ENCODE measurements at places on chromosomes 1 and 21. TPM values are rescaled to one million over a fixed set of nuclear protein-coding genes. Genes with fewer than 3 reads are reported as not detected.

ALDH4A1 gene
- total RNA-seq: 9.5 TPM

PGLYRP3 gene
- total RNA-seq: not detected

HSD3B2 gene
- not detected for total RNA-seq

ATP6V1G3 gene
- total RNA-seq: not detected

GPR137B gene
- 8.3 TPM for total RNA-seq

ZNF124 gene
- 23.5 TPM for total RNA-seq

DNA sequence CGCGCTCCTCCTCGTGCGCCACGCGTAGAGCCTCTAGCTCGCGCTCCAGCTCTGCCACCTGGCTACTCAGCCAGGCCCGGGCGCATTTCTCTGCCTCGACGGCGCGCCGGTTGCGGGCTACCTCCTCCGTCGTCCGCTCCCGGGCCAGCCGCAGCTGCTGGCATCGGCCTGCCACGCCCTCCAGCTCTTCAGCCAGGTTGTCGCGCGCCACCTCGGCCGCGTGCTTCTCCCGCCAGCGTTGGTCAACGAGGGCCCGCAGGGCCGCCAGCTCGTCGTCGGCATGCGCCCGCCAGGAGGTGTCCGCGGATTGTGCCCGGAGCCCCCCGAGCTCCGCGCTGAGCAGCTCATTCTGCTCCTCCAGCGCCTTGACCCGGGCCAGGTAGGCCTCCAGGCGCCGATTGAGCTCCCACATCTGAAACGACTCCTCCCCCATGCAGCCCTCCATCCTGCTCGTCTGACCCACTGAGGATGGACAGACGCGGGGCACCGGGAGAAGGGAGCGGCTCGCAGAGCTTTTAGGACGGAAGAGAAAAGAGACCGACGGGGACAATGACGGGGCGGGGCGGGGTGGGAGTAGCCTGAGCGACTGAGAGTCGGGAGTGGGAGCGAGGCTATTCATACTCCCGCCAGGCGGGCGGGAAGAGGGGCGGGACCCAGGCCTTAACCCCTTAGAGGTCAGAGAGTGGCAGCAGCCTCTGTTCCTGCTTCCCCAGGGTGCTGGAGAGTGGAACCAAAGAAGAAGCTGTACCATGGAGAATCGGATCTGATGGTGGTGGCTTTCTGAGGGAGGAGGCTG lies at the start of gene NES:
TSS of gene NES (minus strand) at position 588 of the 796 bp plus-strand sequence. CDS start at position 445, 143 bp downstream.
- DNase-seq: no peak
- H3K4me3 ChIP-seq: peak within 1 kb of the TSS; percentile 26
- H3K36me3 ChIP-seq: no peaks in the 10 kb centered on the region

- DNase-seq: no peak
- H3K36me3 ChIP-seq: no peaks in the 10 kb centered on the region
- no peaks in the 10 kb centered on the region for H3K27me3 ChIP-seq
- no peaks in the 10 kb centered on the region for H3K4me1 ChIP-seq
- H3K4me3 ChIP-seq: no peak overlapping the region
- H3K27ac ChIP-seq: no peak overlapping the region
Measured at GRCh38 chr1:176815621-176816020, 348.9 kb downstream of the ASTN1 start.

DNA sequence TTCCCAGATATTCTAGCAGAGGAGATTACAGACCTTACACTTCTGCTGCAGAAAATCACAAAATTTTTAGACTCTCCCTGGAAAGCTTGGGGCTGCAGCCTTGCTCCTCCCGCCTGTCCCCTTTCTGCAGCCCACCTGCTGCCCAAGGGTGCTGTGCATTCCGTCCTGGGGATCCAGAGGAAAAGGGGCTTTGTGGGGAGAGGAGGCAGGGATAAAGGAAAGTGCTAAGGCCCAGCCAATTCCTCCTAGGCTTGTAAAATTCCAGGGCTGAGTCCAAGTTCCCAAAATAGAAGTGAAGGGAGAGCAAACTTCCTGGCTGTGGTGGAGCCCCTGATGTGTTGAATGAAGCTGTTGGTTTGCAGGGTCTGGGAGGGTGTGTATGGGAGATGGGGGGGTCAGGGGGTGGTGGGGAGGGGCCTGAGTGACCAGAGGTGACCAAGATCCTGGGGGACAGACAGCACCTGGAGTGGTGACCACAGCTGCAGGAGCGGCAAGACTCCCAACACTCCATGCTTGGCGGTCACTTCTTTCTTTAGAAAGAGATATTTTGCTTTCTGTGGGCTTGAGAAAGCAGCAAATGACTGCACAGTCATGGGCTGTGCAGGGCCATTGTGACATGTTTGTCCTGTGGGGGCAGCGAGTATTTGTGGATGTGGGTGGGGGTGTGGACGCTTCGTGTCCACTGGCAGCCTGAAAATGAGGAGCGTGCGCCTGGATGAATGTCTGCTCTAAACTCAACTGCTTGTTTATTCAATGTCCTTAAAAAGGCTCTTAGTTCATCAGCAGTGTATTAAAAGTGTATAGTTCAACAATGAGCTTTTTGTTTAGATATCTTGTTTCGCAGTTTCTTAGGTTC lies 68.4 kb downstream of the TLR5 start:
- no peaks in the 10 kb centered on the region for H3K27me3 ChIP-seq
- H3K27ac ChIP-seq: no peak overlapping the region
- H3K36me3 ChIP-seq: no peaks in the 10 kb centered on the region
- no peaks in the 10 kb centered on the region for H3K4me1 ChIP-seq
- no peak for DNase-seq

DNA sequence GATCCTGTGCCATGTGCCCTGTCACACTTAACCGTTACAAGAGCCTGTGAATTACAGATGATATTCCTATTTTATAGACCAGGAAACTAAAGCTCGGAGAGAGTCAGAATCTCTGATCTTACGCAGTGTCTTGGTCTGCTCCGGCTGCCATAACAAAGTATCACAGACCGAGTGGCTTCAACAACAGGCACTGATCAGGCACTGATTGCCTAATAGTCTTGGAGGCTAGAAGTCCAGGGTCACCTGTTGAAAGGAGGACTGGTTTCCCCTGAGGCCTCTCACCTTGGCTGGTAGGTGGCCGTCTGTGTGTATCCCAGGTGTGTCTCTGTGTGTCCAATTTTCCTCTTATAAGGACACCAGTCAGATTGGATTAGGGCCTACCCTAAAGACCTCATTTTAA lies 31.5 kb upstream of the KCNE2 start:
- H3K4me3 ChIP-seq: no peak overlapping the region
- no peak overlapping the region for H3K27ac ChIP-seq

DNA sequence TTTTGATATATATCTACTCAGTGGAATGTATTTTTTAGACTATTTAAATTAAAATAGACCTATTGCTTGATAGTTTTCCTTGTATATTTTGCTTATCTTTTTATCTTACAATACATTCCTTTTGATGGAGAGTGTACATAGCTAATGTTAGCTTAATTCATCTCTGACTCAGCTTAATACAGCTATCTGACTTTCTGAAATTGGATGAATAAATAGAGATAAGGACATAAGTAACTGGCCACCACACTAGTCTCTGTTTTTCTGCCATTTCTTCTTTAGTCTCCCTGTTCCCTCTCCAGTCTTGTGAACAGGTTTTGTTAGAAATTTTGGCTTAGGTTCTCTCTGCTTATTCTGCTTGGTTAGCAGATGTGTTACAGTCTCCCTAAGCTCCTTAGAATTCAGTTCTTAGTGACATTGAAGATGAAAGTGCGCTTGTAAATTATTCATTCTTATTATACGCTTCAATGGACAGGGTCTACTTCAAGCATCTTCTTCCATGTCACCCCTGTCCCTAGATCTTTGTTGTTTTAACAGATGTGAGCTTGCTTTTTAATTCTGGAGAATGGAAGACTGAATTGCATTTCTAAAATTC lies 59.6 kb downstream of the XPR1 start:
- H3K36me3 ChIP-seq: no peaks in the 10 kb centered on the region
- H3K27ac ChIP-seq: no peak overlapping the region
- no peaks in the 10 kb centered on the region for H3K4me1 ChIP-seq
- H3K27me3 ChIP-seq: no peaks in the 10 kb centered on the region

GRCh38 chr1:212974711-212975110 lies 24.4 kb downstream of the VASH2 start:
- no peak overlapping the region for H3K27ac ChIP-seq
- H3K4me3 ChIP-seq: no peak overlapping the region
- H3K4me1 ChIP-seq: no peaks in the 10 kb centered on the region
- DNase-seq: no peak
- no peaks in the 10 kb centered on the region for H3K27me3 ChIP-seq

GRCh38 chr21:37757606-37758376 lies 158.5 kb downstream of the KCNJ6 start:
- no peaks in the 10 kb centered on the region for H3K4me1 ChIP-seq
- no peak overlapping the region for H3K4me3 ChIP-seq
- no peaks in the 10 kb centered on the region for H3K36me3 ChIP-seq
- no peak for DNase-seq
- no peak overlapping the region for H3K27ac ChIP-seq

GRCh38 chr1:192158181-192158580 lies at the start of gene RGS18:
Gene RGS18 (plus strand): TSS chr1:192158462. CDS start chr1:192158638, 176 bp downstream.
- H3K36me3 ChIP-seq: no peaks in the 10 kb centered on the region
- H3K4me1 ChIP-seq: no peaks in the 10 kb centered on the region
- no peak within 1 kb of the TSS for H3K4me3 ChIP-seq
- H3K27ac ChIP-seq: no peak within 1 kb of the TSS
- DNase-seq: no peak
- H3K27me3 ChIP-seq: no peaks in the 10 kb centered on the region

DNA sequence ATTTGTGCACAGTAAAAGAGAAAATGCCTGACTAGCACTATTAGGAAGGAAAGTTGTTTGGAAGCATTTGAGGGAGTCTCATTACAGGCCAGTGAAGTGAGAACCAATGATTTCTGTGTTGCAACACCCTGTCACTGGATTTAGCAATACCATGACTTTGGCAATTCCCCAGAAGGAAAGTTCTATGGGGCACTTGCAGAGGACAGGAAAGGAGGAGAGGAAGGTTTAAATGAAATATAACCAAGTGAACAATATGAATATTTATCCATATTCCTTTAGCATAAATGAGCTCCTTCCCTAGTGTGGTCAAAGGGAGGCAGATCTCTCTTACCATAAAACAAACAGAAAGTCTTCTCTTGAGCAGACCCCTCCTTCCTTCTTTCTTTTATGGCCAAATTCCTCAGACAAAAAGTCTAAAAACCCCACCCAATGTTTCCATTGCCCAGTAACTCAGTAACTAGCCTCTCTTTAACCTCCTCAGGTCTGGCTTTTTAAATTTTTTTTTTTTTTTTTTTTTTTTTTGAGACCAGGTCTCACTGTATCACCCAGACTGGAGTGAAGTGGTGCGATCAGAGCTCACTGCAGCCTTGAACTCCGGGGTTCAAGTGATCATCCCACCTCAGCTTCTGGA lies 5.5 kb downstream of the TLR5 start:
- H3K27me3 ChIP-seq: no peaks in the 10 kb centered on the region
- H3K27ac ChIP-seq: no peak overlapping the region
- DNase-seq: no peak
- no peaks in the 10 kb centered on the region for H3K36me3 ChIP-seq
- H3K4me1 ChIP-seq: peaks cover 13% of the 10 kb centered on the region

GRCh38 chr1:225909477-225909876 lies 14.6 kb downstream of the PYCR2 start:
- no peaks in the 10 kb centered on the region for H3K27me3 ChIP-seq
- DNase-seq: no peak
- H3K27ac ChIP-seq: no peak overlapping the region

GRCh38 chr21:28151758-28152157 lies 840.9 kb downstream of the LTN1 start:
- no peak overlapping the region for H3K27ac ChIP-seq
- no peaks in the 10 kb centered on the region for H3K4me1 ChIP-seq
- H3K36me3 ChIP-seq: no peaks in the 10 kb centered on the region
- no peak overlapping the region for H3K4me3 ChIP-seq
- H3K27me3 ChIP-seq: no peaks in the 10 kb centered on the region
- DNase-seq: no peak

GRCh38 chr1:75099581-75099980 lies 34.6 kb upstream of the LHX8 start:
- DNase-seq: no peak
- H3K4me1 ChIP-seq: no peaks in the 10 kb centered on the region
- H3K4me3 ChIP-seq: no peak overlapping the region
- no peaks in the 10 kb centered on the region for H3K27me3 ChIP-seq

- H3K4me3 ChIP-seq: peak overlapping the region; percentile 67
- DNase-seq: no peak
- H3K4me1 ChIP-seq: peaks cover 76% of the 10 kb centered on the region
- H3K27me3 ChIP-seq: no peaks in the 10 kb centered on the region
- no peaks in the 10 kb centered on the region for H3K36me3 ChIP-seq
- H3K27ac ChIP-seq: no peak overlapping the region
Measured at GRCh38 chr1:154407198-154408091, 2.3 kb downstream of the IL6R start.

DNA sequence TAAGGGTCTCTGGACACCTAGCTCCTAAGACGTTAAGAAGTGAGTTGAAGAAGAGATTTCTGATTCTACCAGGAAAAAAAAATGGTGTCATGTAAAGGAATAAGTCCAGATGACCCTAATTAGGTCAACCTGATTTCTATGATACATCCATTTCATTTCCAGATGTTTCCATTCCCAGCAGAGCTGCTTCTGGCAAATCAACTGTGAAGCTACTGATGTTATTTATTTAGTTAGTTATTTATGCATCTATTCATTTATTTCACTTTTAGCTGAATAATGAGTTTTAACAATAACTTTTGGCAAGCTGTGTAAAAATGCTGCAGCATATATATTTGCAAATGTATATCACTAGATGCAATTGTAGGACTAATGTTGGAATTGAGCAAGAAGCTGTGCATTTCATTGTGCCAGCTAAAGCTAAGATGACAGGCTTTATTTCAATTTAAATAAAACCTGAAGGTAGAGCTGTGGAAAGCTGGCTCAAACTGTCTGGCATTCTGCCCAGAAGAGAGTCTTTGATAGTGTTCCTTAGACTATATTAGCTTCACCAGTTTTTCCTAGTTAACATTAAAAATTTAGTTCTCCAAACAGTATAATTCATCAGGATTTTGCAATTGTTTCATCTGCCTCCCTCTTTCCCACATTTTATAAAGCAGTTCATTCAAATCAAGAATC lies 1164.4 kb upstream of the ADGRL4 start:
- no peak for DNase-seq
- no peaks in the 10 kb centered on the region for H3K36me3 ChIP-seq
- H3K4me1 ChIP-seq: no peaks in the 10 kb centered on the region
- no peaks in the 10 kb centered on the region for H3K27me3 ChIP-seq
- no peak overlapping the region for H3K4me3 ChIP-seq

DNA sequence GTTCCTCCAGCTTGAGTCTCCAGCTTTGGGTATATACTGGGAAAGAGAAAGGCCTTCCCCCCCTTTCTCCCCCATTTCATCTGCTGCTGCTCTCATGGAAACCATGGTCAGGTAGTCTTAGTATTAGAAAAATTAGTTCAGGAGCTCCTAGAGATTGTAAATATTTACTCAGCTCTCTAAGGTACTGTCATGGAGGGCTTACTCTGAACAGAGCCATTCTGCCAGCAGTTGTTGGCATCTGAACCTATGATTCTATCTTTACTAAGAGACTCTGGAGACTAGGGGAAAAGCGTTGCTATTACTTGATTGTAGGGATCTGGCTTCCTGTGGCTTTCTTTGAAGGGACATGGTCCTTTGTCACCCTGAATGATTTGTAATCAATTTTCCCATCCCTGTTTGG lies 6.1 kb downstream of the INTS3 start:
- H3K27ac ChIP-seq: no peak overlapping the region
- peaks cover 5% of the 10 kb centered on the region for H3K36me3 ChIP-seq
- DNase-seq: no peak
- peaks cover 15% of the 10 kb centered on the region for H3K4me1 ChIP-seq

- peaks cover 11% of the 10 kb centered on the region for H3K27me3 ChIP-seq
- H3K4me3 ChIP-seq: no peak overlapping the region
- H3K4me1 ChIP-seq: no peaks in the 10 kb centered on the region
- H3K36me3 ChIP-seq: no peaks in the 10 kb centered on the region
Measured at GRCh38 chr1:10785728-10786638, 10.5 kb downstream of the CASZ1 start.

- H3K4me3 ChIP-seq: no peak overlapping the region
- DNase-seq: no peak
- no peak overlapping the region for H3K27ac ChIP-seq
- H3K4me1 ChIP-seq: peaks cover under 1% of the 10 kb centered on the region
Measured at GRCh38 chr1:91901231-91901630, 15.3 kb upstream of the TGFBR3 start.

All from CD8-positive, alpha-beta memory T cell (primary cell).